SJSA1 (cell line): ENCODE measurements at places on chromosomes 16 and 17.
A peak's percentile ranks its signal among the peaks of the same experiment; 100 is the strongest.

GRCh38 chr16:19113577-19114358, at the start of gene ITPRIPL2:
ITPRIPL2 (plus strand) TSS chr16:19113964; CDS start chr16:19114462, 498 bp downstream.
- peaks cover 50% of the 10 kb centered on the region for H3K4me1 ChIP-seq
- H3K27me3 ChIP-seq = no peaks in the 10 kb centered on the region
- H3K4me3 ChIP-seq = peak within 1 kb of the TSS; percentile 77
- DNase-seq = peak; percentile 93
- H3K36me3 ChIP-seq = peaks cover 44% of the 10 kb centered on the region

DNA sequence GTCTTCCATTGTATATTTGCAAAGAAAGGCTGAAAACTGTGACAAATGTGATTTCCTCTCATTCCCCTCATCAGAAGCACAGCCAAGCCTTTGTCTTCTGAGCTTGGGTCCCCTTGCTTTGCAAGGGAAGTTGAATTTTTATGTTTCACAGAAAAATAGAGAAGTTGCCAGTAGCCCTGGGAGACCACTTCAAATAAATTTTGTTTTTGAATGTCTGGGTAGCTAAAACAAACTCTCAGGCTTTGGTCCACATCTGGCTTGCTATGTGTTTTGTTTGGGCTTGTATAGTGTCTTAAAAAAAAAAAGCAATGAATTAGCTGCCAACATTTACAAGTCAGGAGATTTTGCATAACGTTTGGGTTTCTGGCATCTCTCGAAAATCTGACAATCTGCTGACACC, 24.1 kb downstream of the PIK3R6 start:
- H3K27ac ChIP-seq = no peak overlapping the region
- DNase-seq = no peak
- H3K27me3 ChIP-seq = no peaks in the 10 kb centered on the region
- H3K36me3 ChIP-seq = no peaks in the 10 kb centered on the region
- H3K4me3 ChIP-seq = no peak overlapping the region

DNA sequence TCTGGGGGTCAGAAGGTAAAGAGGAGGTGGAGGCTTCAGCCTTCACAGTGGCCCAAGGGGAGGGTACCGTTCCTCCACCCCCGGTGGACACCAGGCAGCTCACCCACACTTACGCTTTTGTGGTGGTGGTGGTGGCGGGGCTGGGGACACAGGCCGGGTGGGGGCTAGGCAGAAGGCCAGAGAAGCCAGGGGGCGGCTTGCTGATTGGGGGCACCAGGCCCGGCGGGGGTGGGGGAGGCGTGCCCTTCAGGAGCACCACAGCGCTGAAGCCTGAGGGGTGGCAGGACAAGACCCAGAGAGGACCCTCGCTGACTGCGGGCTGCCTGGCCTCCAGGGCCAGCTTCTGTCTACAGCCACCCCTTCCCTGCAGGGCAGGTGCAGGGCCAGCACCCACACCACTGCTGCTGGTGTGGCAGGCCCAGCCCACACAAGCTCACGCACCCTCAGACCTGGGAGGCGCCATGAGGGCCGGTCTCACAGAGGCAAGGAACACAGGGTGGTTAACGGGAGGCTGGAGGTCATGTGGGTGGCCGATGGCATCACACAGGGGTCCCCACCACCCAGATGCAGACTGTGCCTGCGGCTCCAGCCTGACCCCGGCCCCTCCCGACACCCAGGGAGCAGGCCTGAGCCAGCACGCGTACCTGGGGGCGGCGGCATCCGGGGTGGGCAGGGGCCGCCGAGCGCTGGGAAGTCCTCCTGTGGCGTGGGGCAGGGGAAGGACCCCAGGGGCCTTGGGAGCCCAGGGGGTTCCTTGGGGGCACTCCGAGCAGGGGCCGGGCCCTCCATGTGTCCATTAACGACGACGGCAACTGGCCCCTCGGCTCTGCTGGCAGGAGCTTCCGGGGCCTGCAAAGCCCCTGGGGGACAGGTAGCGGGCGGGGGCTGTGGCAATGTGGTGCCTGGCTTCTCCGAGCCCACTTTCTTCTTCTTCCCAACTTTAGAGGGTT, 9.4 kb downstream of the SYNGR3 start:
- H3K27me3 ChIP-seq = no peaks in the 10 kb centered on the region
- H3K4me1 ChIP-seq = peaks cover 27% of the 10 kb centered on the region
- H3K27ac ChIP-seq = no peak overlapping the region
- DNase-seq = no peak

DNA sequence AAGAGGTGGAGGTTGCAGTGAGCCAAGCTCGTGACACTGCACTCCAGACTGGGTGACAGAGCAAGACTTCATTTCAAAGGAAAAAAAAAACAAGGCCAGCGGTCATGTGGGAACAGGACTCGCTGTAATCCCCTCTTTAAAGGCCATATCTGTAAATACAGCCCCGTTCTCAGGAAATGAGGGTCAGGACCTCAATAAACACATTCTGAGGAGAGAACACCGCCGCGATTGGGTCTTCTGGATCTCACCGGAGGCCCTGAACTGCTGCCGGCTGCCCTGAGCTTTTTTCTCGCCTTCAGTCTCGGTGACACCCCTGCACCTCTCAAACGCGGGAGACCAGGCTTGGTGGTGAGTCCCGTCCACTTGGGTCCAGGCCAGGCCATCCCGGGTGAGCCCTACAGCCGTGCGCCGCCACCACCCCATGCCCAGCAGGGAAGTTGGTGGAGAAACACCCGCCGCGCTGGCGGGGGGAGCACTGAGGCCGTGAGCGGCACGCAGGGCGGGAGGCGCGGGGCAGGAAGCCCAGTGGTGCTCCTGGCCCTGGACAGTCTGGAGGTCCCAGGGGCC, 28.4 kb downstream of the SLC25A10 start:
- H3K4me3 ChIP-seq = no peak overlapping the region
- peaks cover 20% of the 10 kb centered on the region for H3K27me3 ChIP-seq
- H3K4me1 ChIP-seq = peaks cover 5% of the 10 kb centered on the region; the same call in 1 of the 2 replicates

- H3K4me1 ChIP-seq = no peaks in the 10 kb centered on the region
- H3K36me3 ChIP-seq = peaks cover 98% of the 10 kb centered on the region
- no peak overlapping the region for H3K4me3 ChIP-seq
- DNase-seq = no peak
- H3K27me3 ChIP-seq = no peaks in the 10 kb centered on the region
Observed at GRCh38 chr17:75227729-75228128, 22.2 kb downstream of the NUP85 start.

GRCh38 chr17:59373882-59374495, 42.5 kb downstream of the YPEL2 start:
- H3K4me1 ChIP-seq = peaks cover 63% of the 10 kb centered on the region
- H3K27me3 ChIP-seq = no peaks in the 10 kb centered on the region
- no peaks in the 10 kb centered on the region for H3K36me3 ChIP-seq
- DNase-seq = no peak
- no peak overlapping the region for H3K27ac ChIP-seq
- no peak overlapping the region for H3K4me3 ChIP-seq

- no peak overlapping the region for H3K27ac ChIP-seq
- DNase-seq = no peak
- H3K36me3 ChIP-seq = no peaks in the 10 kb centered on the region
- H3K27me3 ChIP-seq = no peaks in the 10 kb centered on the region
- no peak overlapping the region for H3K4me3 ChIP-seq
Observed at GRCh38 chr16:85990861-85991301, 91.9 kb downstream of the IRF8 start.
